ENCODE measurements at places on chromosomes 3 and 15. TPM values are rescaled to one million over a fixed set of nuclear protein-coding genes. Genes with fewer than 3 reads are reported as not detected.

MYH15 gene
- total RNA-seq: 0.08 TPM

DNA sequence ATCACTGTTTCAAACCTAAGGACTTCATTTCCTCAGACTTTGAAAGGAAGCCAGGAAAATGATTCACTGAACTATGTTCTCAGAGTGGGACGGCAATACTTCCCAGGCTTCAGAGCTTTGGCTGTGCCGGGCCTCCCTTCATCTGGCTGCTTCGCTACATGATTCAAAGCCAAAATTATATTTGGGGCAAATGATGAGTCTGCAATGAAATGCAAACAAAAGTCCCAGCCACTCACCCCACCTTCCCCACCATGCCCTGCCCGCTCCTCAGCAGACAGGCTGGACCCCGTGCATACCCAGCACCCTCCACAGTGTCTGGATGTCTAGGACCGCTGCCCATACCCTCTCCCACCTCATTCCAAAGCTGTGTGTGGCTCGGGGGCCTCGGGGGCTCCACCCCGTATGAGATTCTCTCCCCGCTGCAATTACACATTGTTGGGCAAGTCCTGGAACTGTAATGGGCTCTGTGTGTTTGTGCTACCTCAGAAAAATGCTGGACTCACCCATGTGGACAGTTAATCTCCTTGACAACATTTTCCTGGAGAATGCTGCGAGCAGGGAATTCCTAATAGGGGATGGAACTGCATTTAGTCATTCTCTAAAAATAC, 32.2 kb downstream of the ATP10A start:
- DNase-seq: peak; percentile 76

SIN3A gene
- 16.0 TPM for total RNA-seq

GRCh38 chr3:181687731-181688130, 24.0 kb upstream of the SOX2 start:
- no peak for DNase-seq

GRCh38 chr3:152177757-152178156, 91.0 kb upstream of the MBNL1 start:
- DNase-seq: no peak

GPR27 gene
- 0.98 TPM for total RNA-seq

- no peak for DNase-seq
Measured at GRCh38 chr3:45225465-45226205, 452 bp downstream of the TMEM158 start.

FAM43A gene
- total RNA-seq: 12.5 TPM

LTK gene
- total RNA-seq: not detected

- peak; percentile 38 for DNase-seq
Measured at GRCh38 chr15:72318408-72318942, 1.5 kb downstream of the CELF6 start.

- no peak for DNase-seq
Measured at GRCh38 chr15:64096668-64097384, 1.0 kb downstream of the SNX1 start.

TERB2 gene
- not detected for total RNA-seq

- no peak for DNase-seq
Measured at GRCh38 chr3:16388850-16389441, 123.9 kb downstream of the OXNAD1 start.

UBL7 gene
- 65.4 TPM for total RNA-seq

DNA sequence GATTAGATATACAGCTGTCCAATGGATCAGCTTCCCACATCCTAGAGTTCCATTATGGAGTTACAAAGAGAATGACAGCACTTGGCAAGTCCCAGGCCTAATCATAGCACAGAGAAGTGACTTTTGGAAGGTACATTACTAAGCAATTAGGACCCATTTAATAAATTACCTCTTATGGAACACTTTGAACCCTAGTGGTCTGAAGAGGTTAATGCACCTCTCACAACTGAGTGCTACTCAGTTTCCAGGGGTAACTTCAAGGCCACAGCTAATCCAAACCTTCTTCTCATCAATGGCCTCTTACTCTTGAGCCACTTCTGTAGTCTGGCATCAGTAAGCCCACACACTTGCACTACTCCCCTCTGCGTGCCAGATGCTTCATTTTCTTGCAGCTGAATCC, 34.9 kb upstream of the MEIS2 start:
- DNase-seq: no peak

DNA sequence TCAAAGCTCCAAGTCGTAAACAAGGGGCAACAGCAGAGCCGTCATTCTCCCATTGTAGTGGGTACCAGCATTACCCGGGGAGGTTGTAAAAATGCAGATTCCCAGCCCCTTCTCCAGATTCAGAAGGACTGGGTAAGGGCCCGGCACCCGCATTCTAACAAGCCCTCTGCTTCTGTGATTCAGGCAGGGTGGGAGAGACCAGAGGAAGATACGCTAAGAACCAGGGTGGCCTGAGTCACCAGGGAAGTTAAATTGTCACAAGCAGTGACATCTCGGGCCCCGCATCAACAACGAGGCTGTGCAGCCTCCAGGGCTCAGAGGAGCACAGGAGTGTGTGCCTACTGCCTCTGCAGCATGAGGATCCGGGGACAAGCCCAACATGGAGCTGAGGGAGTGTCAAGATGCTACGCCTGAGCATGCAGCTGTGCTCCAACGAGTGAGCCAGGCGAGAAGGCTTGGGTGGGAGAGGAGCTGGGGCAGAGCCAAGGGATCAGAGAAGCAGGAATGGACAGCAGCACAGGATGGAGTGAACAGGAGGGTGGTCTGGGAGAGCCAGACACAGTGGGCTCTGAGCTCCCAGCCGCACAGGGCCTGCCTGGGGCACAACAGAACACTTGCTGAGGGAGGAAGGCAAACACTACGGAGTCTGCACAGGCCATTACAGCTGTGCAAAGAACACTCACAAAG, 68.5 kb downstream of the CPN2 start:
- peak; percentile 54 for DNase-seq

GRCh38 chr15:98146031-98146820, 185.7 kb downstream of the ARRDC4 start:
- DNase-seq: no peak

DNA sequence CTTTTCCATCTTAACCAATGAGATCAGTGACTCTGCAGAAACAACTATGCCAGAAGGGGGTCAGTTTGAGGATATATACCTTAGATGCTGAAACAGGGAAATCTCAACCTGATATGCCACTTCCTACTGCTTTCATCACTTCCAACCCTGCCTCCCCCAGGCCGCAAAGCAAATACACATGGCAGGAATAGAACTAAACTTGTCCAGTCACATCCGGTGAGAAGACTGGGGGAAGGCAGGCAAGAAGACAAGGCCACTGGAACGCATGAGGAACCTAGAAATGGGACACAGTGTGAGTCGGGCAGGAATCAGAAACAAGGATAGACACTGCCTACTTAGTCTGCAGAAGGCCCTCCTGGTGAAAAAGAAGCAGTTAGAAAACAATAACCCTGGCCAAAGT, 90.6 kb downstream of the MYO5A start:
- no peak for DNase-seq

DNA sequence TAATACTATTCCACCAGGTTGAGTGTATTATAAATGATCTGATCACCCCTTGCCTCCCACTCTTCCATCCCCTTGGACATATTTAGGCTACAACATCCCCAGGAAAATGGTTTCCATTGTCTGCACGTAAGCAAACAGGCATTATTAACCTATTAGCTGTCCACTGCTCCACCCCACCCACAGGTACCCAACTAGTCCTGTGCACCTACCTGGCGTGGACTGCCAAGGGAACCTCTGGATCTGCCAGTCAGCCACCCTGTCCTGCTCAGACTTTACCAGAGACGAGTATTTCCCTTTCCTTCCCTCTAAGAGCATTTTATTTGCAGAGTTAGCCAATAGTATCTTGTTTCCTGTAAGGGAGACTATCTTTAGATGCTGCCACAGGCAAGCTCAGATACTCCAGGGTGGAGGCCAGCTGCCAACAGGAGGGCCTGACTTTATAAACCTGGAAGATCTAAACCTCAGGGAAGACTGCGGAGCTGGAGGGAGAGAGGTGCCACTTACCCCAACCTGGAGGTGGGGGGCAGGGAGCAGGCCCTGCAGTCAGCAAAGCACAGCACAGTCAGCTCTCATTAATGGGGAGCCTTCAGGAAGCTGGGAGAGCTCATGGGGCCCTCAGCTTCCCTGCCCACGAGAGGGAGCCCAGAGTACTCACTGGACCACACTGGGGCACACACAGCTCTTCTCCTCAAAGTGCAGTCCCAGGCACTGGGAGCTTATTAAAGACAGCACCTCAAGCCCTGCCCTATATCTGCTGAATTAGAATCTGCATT, at the start of gene CX3CR1:
CX3CR1 (minus strand) TSS at position 292 of the 773 bp plus-strand sequence. CDS start 13,527 bp downstream, outside the sequence.
- DNase-seq: no peak

DNA sequence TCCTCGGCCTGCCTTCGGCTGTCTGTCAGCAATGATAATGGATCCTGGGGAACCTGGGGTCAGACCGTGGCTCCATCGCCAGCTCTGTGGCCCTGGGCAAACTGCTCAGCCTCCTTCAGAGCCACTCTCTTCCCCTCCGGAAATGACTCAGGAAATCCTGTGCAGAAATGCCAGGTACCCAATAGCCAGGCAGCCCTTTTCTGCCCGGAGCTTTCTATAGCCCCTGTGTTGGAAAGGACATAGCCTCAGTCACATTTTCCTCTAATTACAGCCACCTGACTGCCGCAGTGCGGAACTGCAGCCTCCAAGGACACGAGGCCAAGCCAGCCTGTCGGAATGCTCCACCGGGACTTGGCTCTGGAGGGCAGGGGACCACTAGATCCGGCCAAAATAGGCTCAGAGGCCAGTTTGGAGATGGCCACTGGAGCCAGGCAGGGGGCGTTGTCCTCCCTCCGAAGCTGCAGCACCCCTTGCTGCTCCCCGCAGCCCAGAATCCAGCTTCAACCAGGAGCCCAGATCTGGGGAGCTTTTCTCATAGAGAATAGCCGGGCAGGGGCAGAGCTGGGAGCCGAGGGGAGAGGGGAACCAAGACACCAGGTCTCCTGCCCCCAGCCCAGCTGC, 11.6 kb upstream of the ZXDC start:
- no peak for DNase-seq

FOXB1 gene
- not detected for total RNA-seq

DNA sequence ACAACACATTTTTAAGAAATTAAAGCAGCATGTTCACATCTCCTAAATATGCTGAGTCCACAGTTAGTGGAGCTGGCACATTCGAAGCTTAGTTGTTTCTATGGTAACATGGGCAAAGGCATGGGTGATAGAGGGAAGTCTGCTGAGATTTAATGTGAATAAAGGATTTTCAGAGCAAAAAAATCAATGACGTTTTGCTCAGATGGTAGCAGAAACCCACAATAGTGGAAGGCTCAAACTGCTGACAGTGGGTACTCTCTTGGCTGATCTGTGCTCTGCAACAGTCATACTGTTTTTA, 795.1 kb upstream of the ARPP21 start:
- no peak for DNase-seq

LSG1 gene
- total RNA-seq: 15.1 TPM

DNA sequence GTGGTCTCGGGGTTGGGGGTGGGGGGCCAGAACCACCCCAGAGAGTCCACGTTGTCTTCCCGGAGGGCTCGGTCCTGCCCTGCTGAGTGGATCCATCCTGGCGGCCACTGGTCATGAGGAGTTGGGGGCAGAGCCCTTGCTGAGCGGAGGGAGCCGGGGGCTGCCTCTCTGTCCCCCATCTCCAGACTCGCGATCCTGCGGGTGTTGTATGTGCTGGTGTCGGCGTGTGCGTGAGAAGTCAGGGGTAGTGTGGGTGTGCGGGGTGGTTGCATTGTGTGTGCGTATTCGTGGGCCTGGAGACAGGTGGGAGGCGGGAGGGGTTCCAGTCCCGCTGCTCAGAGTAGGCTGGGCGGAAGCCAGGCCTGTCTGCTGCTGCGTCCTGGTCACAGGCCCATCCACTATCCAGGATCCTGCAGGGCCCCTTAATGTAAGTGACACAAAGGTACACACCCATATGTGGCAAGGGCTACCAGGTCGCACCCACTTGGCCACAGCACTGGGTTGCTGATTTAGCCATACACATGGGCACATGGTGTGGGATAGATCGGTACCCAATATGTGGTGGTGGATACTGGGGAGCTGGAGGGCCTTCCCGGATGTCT, 30.7 kb downstream of the NBEAL2 start:
- DNase-seq: no peak

DNA sequence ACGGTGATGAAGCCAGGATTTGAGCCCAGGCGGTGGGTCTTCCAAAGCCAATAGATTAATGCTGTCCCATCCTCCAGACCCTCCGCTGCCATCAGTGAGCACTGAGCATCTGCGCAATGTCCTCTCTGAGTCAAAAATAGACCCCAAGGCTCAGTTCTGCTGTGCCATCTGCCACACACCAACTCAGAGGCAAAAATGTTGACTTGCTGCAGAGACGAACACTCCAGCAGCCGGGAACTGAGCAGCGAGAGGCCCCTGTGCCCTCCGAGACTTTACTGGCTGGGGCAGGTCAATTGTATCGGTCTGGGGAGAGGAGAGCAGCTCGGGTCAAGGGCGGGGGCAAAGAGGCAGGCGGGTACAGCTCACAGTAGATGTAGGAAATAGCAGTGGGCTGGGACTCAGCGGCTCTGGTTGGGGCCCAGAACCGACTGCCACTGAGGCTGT, 41.5 kb upstream of the ATP2B2 start:
- DNase-seq: peak; percentile 52

DNA sequence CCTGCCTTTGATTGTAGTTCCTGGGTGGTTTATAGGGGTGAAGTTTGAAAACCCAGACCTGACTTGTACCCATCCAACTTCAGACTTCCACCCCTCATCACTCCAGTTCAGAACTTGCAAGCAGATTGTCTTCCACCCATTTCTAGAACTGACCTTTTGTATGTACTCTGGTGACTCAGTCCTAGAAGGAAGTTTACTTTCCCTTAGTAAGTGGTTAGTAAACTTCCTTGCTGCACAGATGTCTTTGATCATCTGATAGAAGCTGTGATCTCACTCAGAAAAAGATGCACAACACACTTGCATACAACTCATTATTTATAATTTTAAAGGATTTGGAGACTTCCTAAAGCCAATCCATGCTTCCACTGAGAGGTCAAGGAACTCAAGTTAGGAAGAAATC, 368.0 kb downstream of the MFSD1 start:
- DNase-seq: no peak

DNA sequence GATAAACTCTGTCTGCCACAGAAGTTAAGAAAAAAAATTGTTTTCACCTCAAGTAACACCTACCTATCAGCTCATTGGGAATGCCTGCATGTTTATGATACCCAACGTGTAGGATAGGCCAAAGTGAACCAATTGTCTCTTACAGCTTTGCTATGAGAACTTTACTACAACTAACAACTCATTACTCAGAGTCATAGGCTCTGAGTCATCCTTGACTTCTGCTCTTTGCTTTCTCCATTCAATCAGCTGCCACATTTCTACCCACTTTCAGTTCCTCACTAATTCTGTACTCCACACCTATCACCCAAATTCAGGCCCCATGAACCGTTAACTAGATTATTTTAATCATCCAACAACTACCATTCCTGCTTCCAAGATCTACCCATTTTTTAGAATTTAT, 843.9 kb downstream of the TUSC7 start:
- no peak for DNase-seq

DET1 gene
- 5.1 TPM for total RNA-seq

GRCh38 chr15:55627730-55628368, 39.7 kb upstream of the PYGO1 start:
- no peak for DNase-seq
